T47D (cell line): ENCODE measurements at places on chromosomes 16 and 17.
A peak's percentile ranks its signal among the peaks of the same experiment; 100 is the strongest.

- peak; percentile 48 for DNase-seq
Observed at GRCh38 chr17:30160419-30161172, 44.0 kb downstream of the NSRP1 start.

DNA sequence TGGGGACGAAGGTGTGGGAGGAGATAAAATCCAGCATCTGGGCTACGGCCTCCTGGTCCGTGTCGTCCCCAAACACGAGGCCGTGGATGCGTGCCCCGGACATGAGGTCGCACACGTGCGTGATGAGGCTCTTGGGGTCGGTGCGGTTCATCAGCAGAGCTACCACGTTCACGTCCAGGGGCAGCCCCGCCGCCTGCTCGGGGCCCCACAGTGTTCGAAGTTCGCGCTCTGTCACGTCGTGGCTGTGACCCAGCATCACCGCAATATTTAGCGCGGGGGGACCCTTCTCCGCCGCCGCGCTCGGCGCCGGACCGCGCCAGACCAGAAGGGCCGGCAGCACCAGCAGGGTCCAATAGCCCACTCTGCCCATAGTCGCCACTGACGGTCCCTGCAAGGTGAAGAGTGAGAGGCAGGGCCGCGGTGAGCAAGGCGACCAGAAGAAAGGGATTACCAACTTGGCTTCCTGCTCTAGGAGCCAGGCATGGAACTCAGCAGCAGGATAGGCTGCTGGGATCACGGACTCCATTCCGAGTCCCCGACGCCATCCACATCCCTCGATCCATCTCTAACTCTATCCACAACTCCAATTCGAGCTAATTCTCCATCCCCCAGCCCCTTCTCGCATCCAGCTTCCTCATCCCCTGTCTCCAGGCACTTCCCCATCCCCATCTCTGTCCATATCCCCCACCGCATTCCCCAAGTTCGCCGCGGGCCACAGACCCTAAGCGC is 2.0 kb downstream of the GRIN2A start:
- DNase-seq = no peak

GRCh38 chr17:524406-524950 is 171.9 kb upstream of the RPH3AL start:
- no peak for DNase-seq

DNA sequence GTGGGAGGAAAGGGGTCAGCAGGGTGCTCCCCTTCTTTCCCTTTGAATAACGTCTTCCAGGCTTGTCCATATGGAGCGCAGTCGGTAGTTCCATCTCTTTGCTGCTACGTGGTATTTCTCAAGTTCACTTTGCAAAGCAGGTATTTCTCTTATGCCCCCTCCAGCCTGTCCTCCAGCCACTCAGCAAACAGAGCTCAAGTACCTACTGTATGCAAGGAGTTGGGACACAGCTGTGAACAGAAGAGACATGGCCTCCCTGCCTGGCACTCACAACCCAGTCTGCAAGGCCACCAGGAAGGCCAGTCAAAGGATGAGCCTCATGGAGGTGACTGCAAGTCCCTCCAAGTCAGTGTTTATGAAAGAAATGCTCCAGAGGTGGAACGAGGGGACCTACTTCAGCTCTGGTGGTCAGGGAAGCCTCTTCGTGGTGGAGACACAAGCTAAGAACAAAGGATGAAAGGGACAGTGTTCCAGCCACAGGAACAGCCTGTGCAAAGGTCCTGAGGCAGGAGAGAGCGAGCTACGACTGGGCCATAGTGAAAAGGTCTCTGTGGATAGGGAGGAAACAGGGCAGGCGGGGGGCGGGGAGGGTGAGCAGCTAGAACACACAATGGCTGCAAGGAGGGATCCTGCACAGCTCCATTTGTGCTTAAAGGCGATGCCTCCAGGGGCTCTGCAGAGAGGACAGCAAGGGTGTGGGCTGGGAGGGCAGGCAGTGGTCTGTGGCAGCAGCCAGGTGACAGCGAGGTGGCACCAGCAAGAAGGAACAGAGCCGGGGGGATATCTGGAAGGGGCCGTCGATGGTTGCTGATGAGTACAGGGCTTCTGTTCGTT is 32.6 kb downstream of the PPL start:
- no peak for DNase-seq

- no peak for DNase-seq
Observed at GRCh38 chr16:81861915-81862314, 82.8 kb downstream of the PLCG2 start.

DNA sequence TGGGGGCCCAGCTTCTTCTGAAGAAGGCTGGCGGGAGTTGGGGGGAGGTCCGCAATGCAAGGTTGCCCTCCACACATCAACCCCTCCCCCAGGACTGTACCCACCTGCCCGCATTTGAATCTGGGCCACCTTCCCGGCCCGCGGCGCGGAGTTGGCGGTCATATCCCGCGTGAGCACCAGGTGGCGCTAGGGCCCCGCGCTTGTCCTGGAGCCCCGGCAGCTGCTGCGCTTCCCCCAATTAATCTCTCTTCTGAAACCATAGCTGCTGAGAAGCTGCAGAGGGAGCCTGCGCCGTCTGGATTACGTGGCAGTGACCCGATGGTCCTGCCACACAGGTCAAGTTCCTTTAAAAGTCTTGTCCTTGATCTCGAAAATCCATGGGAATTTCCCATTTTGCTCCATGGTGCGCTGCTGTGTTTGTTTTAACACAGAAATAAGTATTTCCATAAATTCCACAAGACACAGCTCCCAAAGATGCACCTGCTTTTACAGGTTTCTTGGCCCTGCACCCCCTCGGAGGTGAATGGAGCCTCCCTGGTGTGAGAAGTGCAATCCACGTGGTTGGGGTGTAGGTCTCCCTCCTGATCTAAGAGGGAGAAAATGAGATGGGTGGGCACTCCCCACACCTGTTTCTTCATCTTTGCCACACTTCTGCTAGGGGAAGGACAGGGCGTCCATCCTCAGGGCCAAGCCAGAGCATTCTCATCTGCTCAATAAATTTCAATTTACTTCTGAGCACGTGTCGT is 22.1 kb downstream of the COX4I1 start:
- DNase-seq = peak; percentile 94

- DNase-seq = peak; percentile 92
Observed at GRCh38 chr16:16861546-16861945, 482.6 kb downstream of the NPIPA7 start.

GRCh38 chr17:78362671-78363070 is 2.8 kb upstream of the SOCS3 start:
- no peak for DNase-seq

GRCh38 chr17:35930211-35931065 is at the start of gene RDM1:
RDM1 (minus strand) TSS chr17:35930773; CDS start chr17:35930727, 46 bp downstream.
- DNase-seq = peak; percentile 93
